ENCODE measurements at places on chromosomes 7 and 10.

- no peak for DNase-seq
Observed at GRCh38 chr7:73865738-73866445, 4.9 kb downstream of the TMEM270 start.

DNA sequence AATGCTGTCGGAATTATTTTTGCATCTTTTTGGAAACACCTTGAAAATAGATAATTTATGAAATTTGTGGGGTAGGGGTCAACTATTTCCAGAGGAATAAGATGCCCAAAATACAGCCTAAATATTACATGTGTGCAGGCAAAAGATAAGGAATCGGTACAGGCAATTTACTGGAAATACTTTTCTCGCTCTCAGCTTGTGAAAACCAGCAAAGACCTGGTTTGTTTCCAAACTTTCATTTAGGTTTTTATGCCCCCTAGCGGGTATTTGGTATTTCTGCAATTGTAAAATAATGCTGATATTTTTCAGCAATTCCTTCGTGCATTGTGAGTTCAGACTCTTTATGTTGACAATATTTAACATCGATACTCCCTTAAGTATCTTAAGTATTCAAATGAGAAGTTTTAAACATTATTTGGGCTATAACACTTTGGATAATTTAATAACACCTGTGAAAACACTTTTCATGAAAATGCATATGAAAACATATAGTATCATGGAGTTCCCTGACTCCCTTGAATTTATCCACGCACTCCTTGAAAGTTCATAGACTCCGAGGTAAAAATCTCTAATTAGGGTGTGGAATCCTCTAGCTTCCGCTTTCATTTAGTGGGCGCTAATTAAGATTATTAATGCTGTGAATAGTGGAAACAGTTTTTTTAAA is 132.4 kb downstream of the TSPAN12 start:
- peak; percentile 26 for DNase-seq

GRCh38 chr10:105062951-105063350 is 421.9 kb downstream of the SORCS3 start:
- DNase-seq: peak; percentile 35

DNA sequence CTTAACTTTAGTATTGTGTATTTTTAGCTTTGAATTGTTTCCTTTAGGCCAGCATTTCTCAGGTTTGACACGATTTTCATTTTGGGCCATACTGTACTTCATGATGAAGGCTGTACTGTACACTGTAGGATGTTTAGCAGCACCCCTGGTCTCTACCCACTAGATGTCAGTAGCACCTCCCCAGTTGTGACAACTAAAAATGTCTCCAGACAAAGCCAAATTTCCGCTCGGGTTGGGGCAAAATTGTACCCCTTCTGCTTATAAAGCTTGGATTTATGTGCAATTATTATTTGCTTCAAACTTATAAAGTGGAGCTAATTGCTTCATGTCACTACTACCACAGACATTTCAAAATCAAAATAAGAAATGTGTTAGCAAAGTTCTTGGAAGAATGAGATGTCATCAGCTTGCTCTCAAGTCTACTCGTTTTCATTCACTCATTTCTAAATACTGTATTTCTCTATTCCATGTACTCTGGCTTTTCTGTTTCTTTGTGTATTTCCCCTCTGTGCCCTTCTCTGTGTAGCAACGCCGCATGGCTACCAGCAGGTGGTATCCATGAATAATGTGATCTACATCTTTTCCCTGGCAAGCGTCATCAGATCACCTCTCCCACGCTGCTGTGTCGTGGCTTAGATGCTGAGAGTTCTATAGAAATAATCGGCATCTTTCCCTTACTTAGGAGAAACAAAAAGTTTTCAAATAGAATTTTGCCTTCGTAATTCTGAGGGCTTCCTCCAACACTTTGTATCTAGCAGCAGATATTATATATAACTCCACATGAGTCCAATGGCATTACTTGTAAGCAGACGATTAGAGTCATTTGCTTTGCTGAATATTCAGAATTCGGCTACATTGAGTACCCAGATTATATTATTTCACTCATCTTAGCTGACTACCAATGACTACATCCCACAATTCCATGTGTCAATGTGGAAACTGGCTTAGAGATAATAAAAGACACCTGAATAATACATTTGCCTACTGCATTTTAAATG is 47.8 kb upstream of the CALCR start:
- DNase-seq: no peak

- DNase-seq: no peak
Observed at GRCh38 chr10:12927896-12928295, 73.6 kb downstream of the CCDC3 start.

GRCh38 chr10:132058111-132058745 is 7.5 kb upstream of the JAKMIP3 start:
- DNase-seq: no peak

- no peak for DNase-seq
Observed at GRCh38 chr7:55730197-55730596, 132.4 kb downstream of the SEPTIN14 start.

- no peak for DNase-seq
Observed at GRCh38 chr10:22303461-22303860, 12.7 kb upstream of the COMMD3 start.

DNA sequence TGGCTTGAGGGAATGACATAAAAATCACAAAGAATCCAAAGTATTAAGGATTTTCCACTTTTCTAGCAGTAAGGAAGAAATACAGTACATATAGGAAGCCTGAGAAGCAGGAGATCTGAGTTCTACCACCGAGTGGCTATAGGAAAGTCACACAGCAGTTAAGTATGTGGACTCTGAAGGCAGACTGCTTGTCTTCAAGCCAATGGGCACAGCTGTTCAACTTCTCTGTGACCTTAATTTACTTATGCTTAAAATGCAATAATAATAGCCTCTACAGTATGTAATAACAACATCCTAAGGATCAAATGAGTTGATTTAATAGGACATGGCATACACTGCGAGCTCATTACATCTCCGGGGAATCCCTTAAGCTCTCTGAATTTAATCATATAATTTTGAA is 68.0 kb downstream of the CTTNBP2 start:
- no peak for DNase-seq

DNA sequence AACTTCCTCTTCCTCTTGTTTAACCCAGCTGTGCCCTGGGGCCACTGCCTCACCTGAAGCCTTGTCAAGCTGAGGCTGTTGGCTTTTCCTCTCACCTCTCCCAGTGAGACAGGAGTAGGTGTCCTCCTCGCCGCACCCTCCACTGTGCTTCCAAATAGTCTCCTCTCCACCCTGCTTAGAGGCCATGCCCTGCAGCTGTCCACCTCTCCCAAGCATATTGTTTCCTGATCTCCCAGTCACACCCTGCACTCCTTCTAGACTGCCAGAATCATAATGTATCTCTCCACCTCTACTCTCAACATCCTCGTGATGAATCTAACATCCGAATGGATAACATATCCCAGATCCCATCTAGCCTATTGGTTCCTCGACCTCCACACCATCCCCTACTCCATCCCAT is 196.3 kb upstream of the GHITM start:
- no peak for DNase-seq

- no peak for DNase-seq
Observed at GRCh38 chr7:127877951-127878350, 153.3 kb downstream of the LRRC4 start.

GRCh38 chr7:64947252-64948000 is 43.4 kb downstream of the ZNF117 start:
- DNase-seq: no peak

DNA sequence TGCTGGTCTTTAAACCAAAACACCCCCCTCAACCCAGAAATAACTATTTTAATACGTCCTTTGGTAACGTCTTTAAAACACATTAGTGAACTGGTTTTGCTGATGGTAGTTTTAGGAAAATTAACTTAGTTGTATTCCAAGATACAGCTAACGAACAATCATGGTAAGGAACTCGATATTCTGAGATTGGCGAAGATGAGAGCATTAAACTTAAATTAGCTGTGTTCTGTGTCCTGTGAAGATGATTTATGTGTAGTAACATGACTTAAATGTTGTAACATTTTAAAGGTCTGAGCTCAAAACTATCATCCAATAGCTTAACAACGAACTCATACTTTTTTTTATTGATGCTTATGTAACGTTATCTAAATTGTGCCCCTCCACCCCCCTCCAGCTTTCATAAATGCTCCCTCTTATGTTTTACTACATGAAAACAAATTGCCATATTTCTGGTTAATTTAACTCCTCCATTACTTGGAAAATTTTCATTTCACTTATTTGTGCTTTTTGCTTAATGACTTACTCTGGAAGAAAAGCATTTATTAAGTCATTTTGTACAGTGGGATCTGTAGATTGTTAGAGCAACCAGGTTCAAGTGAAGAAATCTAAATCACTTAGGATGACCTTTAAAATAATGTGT is 1.7 kb downstream of the SDK1 start:
- no peak for DNase-seq

- peak; percentile 86 for DNase-seq
Observed at GRCh38 chr10:62803724-62804355, 680 bp upstream of the ADO start.

DNA sequence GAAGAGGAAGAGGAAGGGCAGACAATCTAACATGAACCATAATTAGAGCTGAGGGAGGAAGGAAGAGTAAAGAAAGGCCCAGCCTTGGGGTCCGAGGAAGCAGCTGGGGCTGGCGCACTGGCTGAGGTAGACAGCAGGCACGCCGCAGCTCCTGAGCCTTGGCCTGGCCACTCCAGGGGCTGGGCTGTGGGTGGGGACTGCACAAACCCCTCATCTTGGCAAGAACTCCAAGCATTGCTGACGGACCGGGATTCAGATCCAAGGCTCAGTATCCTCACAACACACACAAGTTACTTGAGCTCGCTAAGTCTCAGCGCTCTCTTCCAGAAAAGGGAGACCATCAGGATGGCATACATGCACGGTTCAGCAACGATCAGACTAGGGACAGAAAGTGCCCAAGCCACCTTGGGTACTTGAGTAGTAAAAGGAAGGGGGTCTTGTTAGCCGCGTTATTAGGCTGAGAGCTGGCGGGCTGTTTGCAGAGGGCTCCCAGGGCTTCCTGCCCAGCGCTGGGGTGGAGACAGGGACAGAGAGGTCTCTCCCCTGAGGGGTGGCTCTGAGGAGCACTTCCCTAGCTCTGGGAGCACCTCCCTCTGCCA is 4.5 kb downstream of the TNS3 start:
- no peak for DNase-seq

- no peak for DNase-seq
Observed at GRCh38 chr10:131902211-131902610, 1.4 kb downstream of the PPP2R2D start.

Measured in right renal cortex interstitium (tissue), 3 donors.